Aorta (tissue), 5 donors: ENCODE measurements at places on chromosomes 4 and X. TPM values are rescaled to one million over a fixed set of nuclear protein-coding genes. Genes with fewer than 3 reads are reported as not detected.

DNA sequence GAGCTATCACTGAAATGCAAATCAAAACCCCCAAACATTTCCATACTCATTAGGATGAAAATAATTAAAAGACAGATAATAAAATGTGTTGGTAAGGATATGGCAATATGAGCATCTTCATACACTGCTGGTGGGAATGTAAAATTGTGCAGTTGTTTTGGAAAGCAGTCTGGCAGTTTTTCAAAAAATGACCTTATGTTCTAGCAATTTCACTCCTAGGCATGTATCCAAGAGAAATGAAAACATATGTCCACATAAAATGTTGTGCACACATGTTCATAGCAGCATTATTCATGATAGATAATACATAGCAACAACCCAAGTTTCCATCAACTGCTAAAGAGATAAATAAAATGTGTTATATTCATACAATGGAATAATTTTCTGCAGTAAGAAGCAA lies 14.8 kb upstream of the GPRASP2 start:
- DNase-seq, result no peak
- no peaks in the 10 kb centered on the region for H3K36me3 ChIP-seq
- no peaks in the 10 kb centered on the region for H3K27me3 ChIP-seq
- H3K27ac ChIP-seq, result no peak overlapping the region

DNA sequence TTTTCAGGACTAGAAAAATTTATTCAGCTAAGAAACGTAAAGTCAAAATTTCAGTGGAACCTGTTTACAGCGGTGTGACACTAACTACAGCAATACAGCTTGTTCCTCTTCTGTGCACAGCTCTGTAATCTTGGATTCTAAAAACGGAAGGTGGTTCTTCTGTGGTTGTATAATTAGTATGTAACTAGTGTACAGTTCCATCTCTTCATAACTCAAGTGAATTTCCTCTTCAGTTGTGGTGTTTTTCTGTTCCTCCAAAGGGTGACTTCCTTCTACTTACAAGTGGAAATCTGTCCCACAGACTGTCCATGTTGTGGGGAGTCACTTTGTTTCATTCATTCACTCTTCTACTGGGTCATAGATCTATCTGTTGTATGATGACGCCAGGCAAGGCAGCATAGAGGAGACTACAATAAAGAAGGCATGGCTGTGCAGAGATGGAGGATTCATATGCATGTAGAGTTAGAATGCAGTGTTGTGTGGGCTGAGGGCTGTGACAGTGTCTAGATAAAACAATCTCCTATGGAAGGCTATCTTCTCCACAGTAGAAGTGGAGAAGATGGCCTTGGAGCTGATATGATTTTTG lies 5.4 kb downstream of the DAPP1 start:
- no peak overlapping the region for H3K27ac ChIP-seq
- H3K36me3 ChIP-seq, result no peaks in the 10 kb centered on the region
- no peaks in the 10 kb centered on the region for H3K4me1 ChIP-seq
- no peak for DNase-seq
- H3K27me3 ChIP-seq, result no peaks in the 10 kb centered on the region
- H3K4me3 ChIP-seq, result no peak overlapping the region

DNA sequence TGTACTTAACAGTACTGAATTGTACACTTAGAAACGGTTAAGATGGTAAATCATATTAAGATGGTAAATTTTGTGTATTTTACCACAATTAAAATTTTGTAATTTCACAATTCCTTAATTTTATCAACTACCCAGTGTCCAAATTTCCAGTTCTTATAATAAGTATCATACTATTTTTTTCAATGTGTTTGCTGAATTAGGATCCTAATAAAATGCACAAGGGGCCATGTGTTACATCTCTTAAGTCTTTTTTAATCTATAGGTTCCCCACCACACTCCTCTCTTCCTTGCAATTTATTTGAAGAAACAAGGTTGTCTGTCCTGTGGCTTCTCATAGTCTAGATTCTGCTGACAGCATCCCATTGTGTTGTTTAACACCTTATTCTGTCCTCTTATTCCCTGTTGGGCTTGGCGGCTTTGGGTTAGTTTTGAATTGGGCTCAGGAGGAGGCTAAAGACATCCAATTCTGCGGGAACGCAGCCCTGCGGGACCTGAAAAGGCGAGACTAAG lies 533 bp upstream of the SYAP1 start:
- peak overlapping the region; percentile 71 for H3K27ac ChIP-seq
- DNase-seq, result no peak
- peak overlapping the region; percentile 40 for H3K4me3 ChIP-seq

GRCh38 chr4:168383510-168383909 lies 65.0 kb upstream of the DDX60 start:
- H3K4me3 ChIP-seq, result no peak overlapping the region
- no peak for DNase-seq
- H3K4me1 ChIP-seq, result no peaks in the 10 kb centered on the region
- no peaks in the 10 kb centered on the region for H3K27me3 ChIP-seq
- H3K27ac ChIP-seq, result no peak overlapping the region
- H3K36me3 ChIP-seq, result no peaks in the 10 kb centered on the region

Gene MAGEB5
- total RNA-seq, result not detected

DNA sequence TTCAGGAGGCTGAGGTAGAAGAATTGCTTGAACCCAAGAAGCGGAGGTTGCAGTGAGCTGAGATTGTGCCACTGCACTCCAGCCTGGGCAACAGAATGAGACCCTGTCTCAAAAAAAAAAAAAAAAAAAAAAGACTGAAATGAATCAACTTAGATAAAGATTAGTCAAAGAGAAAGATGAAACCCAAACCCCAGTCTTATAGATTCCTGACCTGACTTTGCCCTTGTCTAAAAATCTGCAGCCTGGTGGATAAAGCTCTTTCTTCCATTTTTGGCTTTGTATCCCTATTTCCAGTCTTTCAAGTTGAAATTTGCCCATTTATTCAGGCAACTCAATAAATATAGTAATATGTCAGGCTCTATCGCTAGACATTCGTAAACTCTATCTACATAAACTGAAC lies 39.3 kb upstream of the SPINK2 start:
- no peak overlapping the region for H3K27ac ChIP-seq
- DNase-seq, result no peak
- no peaks in the 10 kb centered on the region for H3K36me3 ChIP-seq
- no peaks in the 10 kb centered on the region for H3K27me3 ChIP-seq
- no peaks in the 10 kb centered on the region for H3K4me1 ChIP-seq

- H3K4me1 ChIP-seq, result no peaks in the 10 kb centered on the region
- H3K36me3 ChIP-seq, result no peaks in the 10 kb centered on the region
- H3K4me3 ChIP-seq, result no peak overlapping the region
These were observed 41.9 kb upstream of the SOD3 start for GRCh38 chr4:24753519-24753918.

Gene FGD1
- 12.5 TPM for total RNA-seq

GRCh38 chr4:17203797-17204196 lies 305.4 kb upstream of the LDB2 start:
- no peaks in the 10 kb centered on the region for H3K36me3 ChIP-seq
- H3K4me3 ChIP-seq, result no peak overlapping the region
- H3K27ac ChIP-seq, result no peak overlapping the region
- no peaks in the 10 kb centered on the region for H3K27me3 ChIP-seq

DNA sequence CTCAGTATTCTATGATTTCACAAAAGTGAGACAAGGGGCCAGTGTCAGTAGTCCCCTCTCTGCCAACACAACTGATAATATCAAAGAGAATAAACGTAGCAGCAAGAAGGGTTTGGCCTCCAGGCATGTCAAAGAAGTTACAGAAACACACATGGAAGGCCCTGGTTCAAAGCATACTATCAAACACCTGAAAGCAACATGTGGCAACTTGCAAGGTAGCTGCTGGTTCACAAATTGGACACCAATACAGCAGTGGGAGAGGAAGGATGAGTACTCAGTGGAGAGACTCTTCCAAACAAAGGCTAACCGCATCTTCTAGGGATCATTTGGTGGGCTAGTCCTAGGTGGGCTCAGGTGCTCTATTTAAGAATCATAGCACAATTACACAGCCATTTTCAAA lies 74.9 kb upstream of the MAOA start:
- DNase-seq, result no peak
- no peaks in the 10 kb centered on the region for H3K36me3 ChIP-seq
- no peaks in the 10 kb centered on the region for H3K27me3 ChIP-seq

Gene EIF2S3
- 173 TPM for total RNA-seq

Gene TEX13C
- total RNA-seq, result not detected

GRCh38 chr4:64882311-64883086 lies 473.2 kb upstream of the TECRL start:
- H3K36me3 ChIP-seq, result no peaks in the 10 kb centered on the region
- DNase-seq, result no peak
- no peak overlapping the region for H3K4me3 ChIP-seq
- no peak overlapping the region for H3K27ac ChIP-seq
- H3K27me3 ChIP-seq, result no peaks in the 10 kb centered on the region

DNA sequence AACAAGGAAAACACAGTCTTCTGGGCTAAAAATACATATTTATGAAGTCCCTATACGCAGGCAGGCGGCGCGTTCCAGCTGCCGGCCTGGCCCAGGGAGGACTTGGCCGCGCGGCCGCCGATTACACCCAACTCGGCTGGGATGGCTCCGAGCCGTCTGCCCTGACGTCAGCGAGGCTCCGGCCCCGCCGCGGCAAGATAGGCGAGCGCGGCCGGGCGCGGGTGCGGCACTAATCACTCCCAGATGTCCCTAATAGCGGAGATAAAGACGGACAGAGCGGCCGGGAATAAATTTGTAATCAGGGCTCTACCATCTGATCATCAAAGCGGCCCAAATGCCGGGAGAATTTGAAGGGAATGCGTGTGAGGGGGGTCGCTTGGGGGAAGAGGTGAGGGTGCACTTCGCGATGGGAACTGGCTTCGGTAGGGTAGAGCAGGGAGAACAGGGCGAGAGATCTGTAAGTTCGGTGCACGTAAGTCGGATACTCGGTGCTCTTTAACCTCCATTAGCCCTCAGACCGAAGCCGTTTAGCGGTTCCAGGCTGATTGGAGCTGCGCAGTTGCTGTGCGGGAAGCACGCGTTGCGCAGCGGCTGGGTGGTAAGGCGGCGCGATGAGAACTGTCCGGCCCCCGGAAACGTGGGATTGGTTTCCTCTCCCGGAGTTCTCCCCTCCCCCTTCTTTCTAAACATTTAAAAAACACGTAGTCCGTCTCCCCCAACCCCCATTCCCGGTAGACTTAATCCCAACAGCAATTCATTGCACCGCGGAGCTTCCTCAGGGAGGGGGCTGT lies 7.7 kb downstream of the HAND2 start:
- H3K4me3 ChIP-seq, result peak overlapping the region; percentile 47
- H3K27me3 ChIP-seq, result no peaks in the 10 kb centered on the region
- H3K27ac ChIP-seq, result peak overlapping the region; percentile 78
- H3K4me1 ChIP-seq, result no peaks in the 10 kb centered on the region
- DNase-seq, result peak; percentile 91

DNA sequence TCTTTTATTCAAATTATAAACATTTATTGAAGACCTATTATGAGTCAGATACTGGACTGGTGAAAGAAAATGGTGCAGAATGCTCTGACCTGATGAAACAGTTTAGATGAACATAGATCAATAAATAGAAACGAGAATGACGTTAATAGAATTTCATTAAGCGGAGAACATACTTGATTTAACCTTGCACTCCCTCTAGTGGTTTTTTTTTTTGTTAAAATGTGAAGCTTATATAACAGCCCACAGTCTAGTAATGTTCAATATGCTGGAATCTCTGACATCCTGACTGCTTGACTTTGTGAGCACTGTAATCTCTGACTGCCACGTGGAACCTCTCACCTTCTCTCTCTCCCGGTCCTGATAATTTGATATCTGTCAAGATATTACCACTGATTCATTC lies 32.3 kb downstream of the HDAC8 start:
- no peaks in the 10 kb centered on the region for H3K4me1 ChIP-seq
- no peak for DNase-seq
- no peaks in the 10 kb centered on the region for H3K27me3 ChIP-seq
- no peak overlapping the region for H3K27ac ChIP-seq
- H3K4me3 ChIP-seq, result no peak overlapping the region

Gene MID1IP1
- total RNA-seq, result 24.4 TPM

- H3K4me3 ChIP-seq, result no peak overlapping the region
- DNase-seq, result no peak
- H3K4me1 ChIP-seq, result peaks cover 2% of the 10 kb centered on the region
- no peaks in the 10 kb centered on the region for H3K36me3 ChIP-seq
These were observed 60.2 kb downstream of the RGS12 start for GRCh38 chr4:3352941-3353594.

- H3K36me3 ChIP-seq, result no peaks in the 10 kb centered on the region
- H3K4me1 ChIP-seq, result no peaks in the 10 kb centered on the region
- H3K27me3 ChIP-seq, result no peaks in the 10 kb centered on the region
- no peak overlapping the region for H3K4me3 ChIP-seq
- no peak for DNase-seq
These were observed 20.2 kb upstream of the RRAGB start for GRCh38 chrX:55697381-55697780.

GRCh38 chrX:3161681-3162080 lies 120.4 kb downstream of the ARSF start:
- H3K27ac ChIP-seq, result no peak overlapping the region
- no peak for DNase-seq
- no peaks in the 10 kb centered on the region for H3K4me1 ChIP-seq
- H3K36me3 ChIP-seq, result no peaks in the 10 kb centered on the region
- no peaks in the 10 kb centered on the region for H3K27me3 ChIP-seq
